Left lung (tissue), 14 donors: ENCODE measurements at places on chromosomes 5 and 9. TPM values are rescaled to one million over a fixed set of nuclear protein-coding genes. Genes with fewer than 3 reads are reported as not detected.

DNA sequence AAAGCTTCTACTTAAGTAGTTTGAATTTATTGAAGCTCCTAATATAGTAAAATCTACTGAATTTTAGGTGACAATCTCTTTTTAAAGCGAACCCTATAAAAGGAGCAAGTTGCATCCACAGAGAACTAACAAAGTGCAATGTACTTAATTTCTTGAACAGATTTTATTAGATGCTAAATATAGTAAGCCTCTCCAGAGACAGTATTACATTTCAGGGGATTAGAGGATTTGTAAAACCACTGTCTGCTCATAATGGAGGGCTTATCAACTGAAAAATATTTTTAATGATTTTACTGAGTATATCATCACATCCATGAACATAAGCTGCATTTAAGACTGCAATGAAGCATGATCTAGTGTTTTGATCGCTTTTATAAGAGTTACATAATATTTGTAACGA is 230.0 kb upstream of the EFNA5 start:
- DNase-seq: no peak

DNA sequence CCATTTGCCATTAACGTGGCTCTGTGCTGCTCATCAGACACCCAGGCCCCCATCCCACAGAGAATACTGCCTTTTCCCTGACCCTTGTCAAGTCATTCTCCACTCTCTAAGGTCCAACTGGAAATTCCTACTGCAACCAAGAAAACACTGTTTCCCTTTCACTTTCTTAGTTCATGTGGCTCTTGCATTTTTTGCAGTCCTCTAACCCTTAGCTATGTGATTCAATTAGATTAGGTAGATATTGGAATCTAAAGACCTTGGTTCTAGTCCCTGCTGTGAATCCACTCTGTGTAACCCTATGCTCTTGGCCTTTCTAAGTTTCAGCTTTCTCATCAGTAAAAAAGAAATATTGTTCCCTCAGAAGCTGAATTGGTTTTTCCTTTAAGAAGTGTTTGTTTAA is 649.4 kb downstream of the CCDC171 start:
- no peak for DNase-seq

DNA sequence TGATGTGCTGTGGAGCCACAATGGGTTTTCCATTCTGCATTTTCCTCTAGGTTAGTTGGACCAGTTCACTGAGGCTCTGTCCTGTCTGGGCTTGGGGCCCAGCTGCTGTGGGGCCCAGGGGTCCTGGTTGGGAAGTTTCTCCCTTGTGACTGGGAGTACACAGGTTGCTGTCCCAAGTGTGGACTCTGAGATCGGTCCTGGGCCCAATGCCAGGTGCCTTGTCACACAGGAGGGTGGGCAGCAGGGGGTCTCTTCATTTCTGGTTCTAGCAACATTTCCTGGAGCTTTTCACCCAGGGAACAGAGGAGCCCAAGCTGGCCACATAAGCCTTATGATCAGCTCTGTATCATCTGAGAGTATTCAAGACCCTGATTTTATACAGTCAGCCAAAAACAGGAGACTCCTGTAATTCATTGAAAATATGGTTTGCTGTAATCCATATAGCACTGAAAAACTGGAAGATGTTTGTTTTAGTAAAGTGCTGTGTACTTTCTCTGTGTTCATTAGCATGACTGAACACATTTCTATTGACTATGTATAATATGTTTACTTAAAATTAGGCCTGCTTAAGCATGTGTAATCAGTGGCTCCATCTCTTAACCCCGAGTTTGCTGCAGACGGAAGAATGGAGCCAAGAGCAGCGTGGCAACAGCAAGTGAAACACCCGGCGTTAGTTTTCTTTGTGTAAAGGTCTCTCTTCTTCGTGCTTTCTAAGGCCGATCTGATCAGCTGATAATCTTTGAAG is 62.5 kb downstream of the MVB12B start:
- no peak for DNase-seq

DNA sequence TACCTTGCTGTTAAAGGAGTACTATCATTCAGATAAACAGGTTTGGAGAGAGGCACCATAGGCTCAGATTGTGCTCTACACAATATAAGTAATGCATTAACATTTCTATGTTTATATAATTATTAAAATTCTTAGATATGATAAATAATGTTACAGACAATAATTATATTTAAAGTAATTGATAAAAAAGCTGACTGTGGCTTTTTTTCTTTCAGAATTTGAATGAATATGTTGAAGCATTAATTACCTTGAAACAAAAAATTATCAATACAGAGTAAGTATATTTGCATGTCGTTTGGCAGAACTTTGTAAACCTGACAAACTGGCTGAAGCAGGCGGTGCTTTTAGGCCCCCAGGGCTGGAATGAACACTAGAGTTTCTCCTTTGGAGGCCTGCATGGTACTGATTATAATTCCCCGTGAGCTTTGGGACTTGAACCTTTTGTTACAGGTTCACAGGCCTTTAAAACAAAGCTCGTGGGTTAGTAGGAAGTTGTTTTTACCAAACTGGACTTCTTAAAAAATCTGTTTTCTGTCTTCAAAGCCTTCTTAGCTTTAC is 13.8 kb downstream of the ICE1 start:
- DNase-seq: no peak

GRCh38 chr5:177232358-177232757 is 71.2 kb downstream of the RAB24 start:
- DNase-seq: no peak

- no peak for DNase-seq
Measured at GRCh38 chr9:100759215-100759614, 181.3 kb downstream of the CAVIN4 start.

- no peak for DNase-seq
Measured at GRCh38 chr5:159452480-159453167, 122.3 kb upstream of the IL12B start.

GRCh38 chr9:129597355-129598088 is 23.4 kb downstream of the C9orf50 start:
- peak; percentile 70 for DNase-seq

GRCh38 chr5:165028356-165028755 is 1522.9 kb downstream of the MAT2B start:
- DNase-seq: no peak

DNA sequence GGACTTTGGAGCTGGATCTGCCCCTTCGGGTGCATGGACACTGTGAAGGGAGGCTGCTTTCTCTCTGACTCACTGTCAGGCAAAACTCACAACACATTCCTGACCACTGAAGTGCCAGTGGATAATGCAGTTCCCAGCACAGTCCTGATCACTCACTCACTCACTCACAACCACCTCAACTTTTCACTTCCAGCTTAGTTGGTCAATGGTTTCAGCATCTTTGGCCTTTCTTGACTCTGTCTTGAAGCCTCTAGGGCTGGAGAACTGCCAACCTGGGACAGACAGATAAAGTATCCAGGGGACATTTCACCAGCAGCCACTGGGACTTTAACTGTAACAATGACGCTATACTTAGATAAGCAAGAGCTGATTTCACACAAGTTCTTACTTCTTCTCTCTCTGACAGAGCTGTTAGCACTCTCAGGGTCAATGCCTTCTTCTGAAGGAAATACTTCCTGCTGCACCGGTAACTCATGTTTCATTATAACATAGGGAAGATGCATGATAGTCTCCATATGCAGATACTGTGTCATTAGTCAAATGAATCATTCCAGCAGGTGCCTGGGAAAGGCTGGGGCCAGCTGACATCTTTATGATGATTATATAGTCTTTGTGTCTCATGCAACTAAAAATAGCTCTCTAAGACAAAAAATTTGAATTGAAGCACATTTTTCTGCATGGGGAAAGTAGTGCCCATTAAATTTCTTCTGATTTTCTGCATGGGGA is 499.0 kb downstream of the SEMA5A start:
- no peak for DNase-seq

The NPR3 gene
- total RNA-seq: 33.9 TPM

The BRINP1 gene
- total RNA-seq: 0.42 TPM

The WNT8A gene
- total RNA-seq: not detected

The SPATA31C1 gene
- not detected for total RNA-seq

The LCN9 gene
- total RNA-seq: not detected

The IRX2 gene
- 60.6 TPM for total RNA-seq

The LPAR1 gene
- total RNA-seq: 23.3 TPM

The CHSY3 gene
- total RNA-seq: 5.8 TPM
